Activated CD8-positive, alpha-beta T cell treated with anti-CD3 and anti-CD28 coated beads for 36 hours (primary cell): ENCODE measurements at places on chromosomes 1 and 21. TPM values are rescaled to one million over a fixed set of nuclear protein-coding genes. Genes with fewer than 3 reads are reported as not detected.

- peaks cover 2% of the 10 kb centered on the region for H3K4me1 ChIP-seq
- H3K36me3 ChIP-seq, result no peaks in the 10 kb centered on the region
- DNase-seq, result no peak
These were observed 19.2 kb downstream of the SYT6 start for GRCh38 chr1:114134518-114134917.

DNA sequence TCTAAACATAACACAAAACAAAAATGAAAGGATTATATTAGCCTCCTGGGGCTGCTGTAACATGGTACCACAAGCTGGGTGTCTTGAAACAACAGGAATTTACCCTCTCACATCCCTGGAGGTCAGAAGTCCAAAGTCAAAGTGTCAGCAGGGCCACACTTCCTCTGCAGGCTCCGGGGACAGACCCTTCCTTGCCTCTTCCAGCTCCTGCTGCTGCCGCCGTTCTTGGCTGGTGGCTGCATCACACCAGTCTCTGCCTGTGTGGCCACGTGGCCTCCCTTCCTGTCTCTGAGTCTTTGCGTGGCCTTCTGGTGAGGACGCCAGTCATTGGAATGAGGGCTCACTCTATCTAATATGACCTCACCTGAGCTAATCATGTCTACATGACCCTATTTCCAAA lies 8.2 kb downstream of the SLC37A1 start:
- no peaks in the 10 kb centered on the region for H3K27me3 ChIP-seq
- H3K36me3 ChIP-seq, result peaks cover 47% of the 10 kb centered on the region
- DNase-seq, result no peak
- no peak overlapping the region for H3K4me3 ChIP-seq
- no peak overlapping the region for H3K27ac ChIP-seq

- no peaks in the 10 kb centered on the region for H3K4me1 ChIP-seq
- H3K4me3 ChIP-seq, result no peak overlapping the region
- no peak for DNase-seq
- no peaks in the 10 kb centered on the region for H3K36me3 ChIP-seq
- no peak overlapping the region for H3K27ac ChIP-seq
These were observed 230.5 kb downstream of the TPR start for GRCh38 chr1:186144505-186144904.

GRCh38 chr1:173082913-173083312 lies 32.2 kb upstream of the TNFSF18 start:
- no peaks in the 10 kb centered on the region for H3K36me3 ChIP-seq
- DNase-seq, result no peak
- no peak overlapping the region for H3K27ac ChIP-seq
- peaks cover 2% of the 10 kb centered on the region for H3K27me3 ChIP-seq
- no peaks in the 10 kb centered on the region for H3K4me1 ChIP-seq
- H3K4me3 ChIP-seq, result no peak overlapping the region

DNA sequence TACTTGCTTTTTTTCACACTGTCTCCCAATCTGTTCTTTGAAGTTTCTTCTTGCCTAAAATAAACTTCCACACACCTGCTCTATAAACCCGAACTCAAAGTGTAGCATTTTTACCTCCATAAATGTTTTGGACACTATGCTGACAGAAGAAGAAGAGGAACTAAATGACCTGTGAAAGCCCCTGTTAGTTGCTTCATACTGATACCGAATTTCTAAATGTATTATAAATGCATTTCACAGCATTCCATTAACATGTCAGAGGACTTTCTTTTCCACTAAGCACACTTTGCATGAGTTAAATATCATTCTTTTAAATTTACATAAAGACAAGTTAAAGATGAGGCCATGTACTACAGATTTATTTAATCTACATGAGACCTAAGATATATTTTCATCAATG lies 281.0 kb downstream of the SMYD3 start:
- no peaks in the 10 kb centered on the region for H3K4me1 ChIP-seq
- no peak overlapping the region for H3K27ac ChIP-seq
- H3K36me3 ChIP-seq, result no peaks in the 10 kb centered on the region
- DNase-seq, result no peak
- no peaks in the 10 kb centered on the region for H3K27me3 ChIP-seq

Gene CGN
- total RNA-seq, result 1.7 TPM

Gene KCND3
- total RNA-seq, result not detected

Gene TRIM17
- total RNA-seq, result 1.9 TPM
